ENCODE measurements at places on chromosomes 6 and 20.

GRCh38 chr20:38875175-38875993, 50.8 kb upstream of the FAM83D start:
- DNase-seq, result no peak

GRCh38 chr6:75693534-75693933, 55.5 kb upstream of the MYO6 start:
- DNase-seq, result no peak

DNA sequence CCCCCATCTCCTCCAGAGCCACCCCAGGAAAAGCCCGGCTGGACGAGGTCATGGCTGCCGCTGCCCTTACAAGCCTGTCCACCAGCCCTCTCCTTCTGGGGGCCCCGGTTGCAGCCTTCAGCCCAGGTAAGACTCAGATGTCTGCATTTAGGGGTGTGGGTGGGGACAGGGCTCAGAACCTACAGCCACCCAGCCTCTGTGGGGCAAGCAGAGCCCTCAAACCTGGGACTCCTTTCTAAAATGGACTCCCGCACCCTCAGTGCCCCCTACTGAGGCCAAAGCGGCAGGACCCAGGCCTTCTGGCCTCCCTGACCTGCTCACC, 1.7 kb downstream of the SLC2A4RG start:
- DNase-seq, result no peak

DNA sequence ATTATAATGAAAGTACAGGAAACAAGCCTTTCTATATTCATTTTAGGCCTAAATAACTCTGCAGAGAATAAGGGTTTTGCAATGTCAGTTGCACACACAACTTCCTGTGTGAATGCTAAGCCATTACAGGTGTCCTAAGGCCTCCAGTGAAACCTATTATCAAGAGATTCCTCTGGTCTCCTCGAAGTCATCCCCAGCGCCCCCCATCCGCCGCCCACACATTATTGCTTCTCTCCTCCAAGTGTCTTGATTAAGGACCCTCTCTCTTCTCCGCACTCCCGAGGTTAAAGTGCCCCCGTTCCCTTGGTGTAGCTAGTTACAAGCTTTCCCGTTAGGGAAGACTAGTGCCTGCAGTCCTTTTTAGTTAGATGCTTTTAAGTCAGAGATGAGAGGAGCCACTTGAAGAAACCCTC, 1.3 kb downstream of the HIVEP2 start:
- DNase-seq, result no peak

- DNase-seq, result no peak
These were observed 105.2 kb downstream of the MAP7 start for GRCh38 chr6:136445063-136445462.

DNA sequence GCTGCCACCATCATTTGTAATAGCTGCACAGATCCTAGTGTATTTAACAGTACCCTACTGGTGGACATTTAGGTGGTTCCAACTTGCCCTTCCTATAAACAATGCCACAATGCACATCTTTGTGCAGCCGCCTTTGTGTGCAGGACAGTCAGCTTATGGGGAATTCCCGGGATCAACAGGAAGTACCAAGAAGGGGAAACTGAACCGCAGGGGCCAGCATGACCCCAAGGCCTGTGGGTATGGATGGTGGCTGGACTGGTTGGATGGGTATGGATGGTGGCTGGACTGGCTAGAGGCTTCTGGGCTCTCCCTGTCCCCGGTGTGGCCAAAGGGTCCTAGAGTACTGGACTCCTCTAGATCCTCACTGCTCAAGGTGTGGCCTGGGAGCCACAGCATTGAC, 46.7 kb downstream of the CEBPB start:
- DNase-seq, result no peak

- no peak for DNase-seq
These were observed 197.9 kb upstream of the KCNK16 start for GRCh38 chr6:39520411-39520810.

DNA sequence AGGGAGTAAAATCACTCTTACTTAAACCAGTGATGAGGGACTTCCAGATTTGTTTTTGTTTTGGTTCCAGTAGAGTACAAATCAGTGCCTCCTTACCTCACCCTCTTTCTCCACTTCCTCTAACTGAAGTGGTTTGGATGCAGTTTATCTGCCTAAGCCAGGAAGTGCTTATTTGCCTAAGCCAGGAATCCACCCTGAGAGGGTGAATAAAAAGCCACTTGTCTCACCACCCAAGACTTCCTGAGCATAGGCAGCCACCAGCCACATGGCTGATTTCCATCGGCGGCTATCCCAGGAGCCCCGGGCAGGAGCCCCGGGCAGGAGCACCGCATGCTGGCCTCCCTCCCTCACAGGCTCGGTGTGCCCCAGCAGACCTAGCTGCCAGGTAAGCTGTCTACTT, 12.0 kb downstream of the LRP11 start:
- no peak for DNase-seq

DNA sequence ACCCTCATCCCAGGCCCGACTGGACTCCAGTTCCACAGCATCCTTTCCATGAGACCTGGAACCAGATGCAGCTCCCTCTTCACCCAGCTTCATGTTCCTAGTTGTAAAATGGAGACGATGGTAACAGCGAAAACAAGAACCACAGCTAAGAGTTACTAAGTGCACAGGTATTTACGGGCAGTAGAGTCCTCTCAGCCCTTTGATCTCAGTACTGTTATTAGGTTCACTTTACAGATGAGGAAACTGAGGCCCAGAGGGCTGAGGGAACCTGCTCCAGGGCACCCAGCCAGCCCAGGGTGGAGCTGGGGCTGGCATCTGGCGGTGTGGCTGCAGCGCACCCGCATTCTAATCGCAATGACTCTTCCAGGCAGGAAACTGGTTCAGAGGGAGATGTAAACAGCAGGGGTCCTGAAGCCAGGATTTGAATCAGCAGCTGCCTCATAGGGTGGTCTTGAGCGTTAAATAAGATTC, 858 bp downstream of the BCAS1 start:
- no peak for DNase-seq

- peak; percentile 46 for DNase-seq
These were observed at the start of gene MICAL1 for GRCh38 chr6:109455437-109456110. Gene MICAL1, minus strand, starts transcription at chr6:109455772. Its CDS starts 1,576 bp downstream, at chr6:109454196.

DNA sequence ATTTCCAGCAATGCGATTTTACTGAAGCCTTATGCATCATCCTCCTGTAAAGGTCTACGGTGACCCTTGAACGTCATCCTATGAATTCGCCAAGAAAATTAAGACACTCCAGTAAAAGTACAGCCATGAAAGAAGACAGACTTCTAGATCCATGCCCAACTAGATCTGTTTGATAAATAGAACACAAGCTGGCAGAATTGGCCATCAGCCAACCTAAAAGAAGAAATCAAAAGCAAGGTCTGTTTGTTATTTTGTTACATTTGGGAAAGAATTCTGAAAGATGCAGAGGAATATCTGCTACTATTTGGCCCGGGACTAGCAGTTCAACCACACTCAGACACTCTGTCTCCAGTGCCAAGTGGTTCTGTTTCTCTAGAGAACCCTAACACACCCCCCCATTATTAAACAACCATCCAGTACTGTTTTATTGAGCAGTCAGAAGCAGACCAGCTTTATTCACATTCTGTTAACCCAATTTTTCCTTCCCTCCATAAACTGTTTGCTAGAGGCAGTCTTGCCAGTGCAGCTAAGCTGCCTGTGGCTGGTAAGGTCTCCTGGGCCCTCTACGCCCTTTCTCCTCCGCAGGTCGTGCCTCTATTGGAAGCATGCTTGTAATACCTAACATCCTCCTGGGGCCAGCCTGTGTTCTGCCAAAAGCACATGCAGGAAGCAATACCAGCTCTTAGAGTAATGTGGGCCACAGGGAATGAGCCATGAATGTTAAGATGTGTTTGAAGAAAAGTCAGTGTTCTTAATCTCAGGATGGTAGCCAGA, 30.7 kb downstream of the LY86 start:
- no peak for DNase-seq

- DNase-seq, result no peak
These were observed 634 bp downstream of the ITPA start for GRCh38 chr20:3209946-3210317.

- DNase-seq, result no peak
These were observed 694.4 kb upstream of the MARCKS start for GRCh38 chr6:113162739-113163138.
